HEK293T (cell line): ENCODE measurements at places on chromosomes 5 and 9.
A peak's percentile ranks its signal among the peaks of the same experiment; 100 is the strongest.

GRCh38 chr5:111673891-111674626 lies 82.9 kb downstream of the NREP start:
- no peak for DNase-seq

- no peak for DNase-seq
These were observed 43.4 kb upstream of the NR4A3 start for GRCh38 chr9:99778308-99778707.

DNA sequence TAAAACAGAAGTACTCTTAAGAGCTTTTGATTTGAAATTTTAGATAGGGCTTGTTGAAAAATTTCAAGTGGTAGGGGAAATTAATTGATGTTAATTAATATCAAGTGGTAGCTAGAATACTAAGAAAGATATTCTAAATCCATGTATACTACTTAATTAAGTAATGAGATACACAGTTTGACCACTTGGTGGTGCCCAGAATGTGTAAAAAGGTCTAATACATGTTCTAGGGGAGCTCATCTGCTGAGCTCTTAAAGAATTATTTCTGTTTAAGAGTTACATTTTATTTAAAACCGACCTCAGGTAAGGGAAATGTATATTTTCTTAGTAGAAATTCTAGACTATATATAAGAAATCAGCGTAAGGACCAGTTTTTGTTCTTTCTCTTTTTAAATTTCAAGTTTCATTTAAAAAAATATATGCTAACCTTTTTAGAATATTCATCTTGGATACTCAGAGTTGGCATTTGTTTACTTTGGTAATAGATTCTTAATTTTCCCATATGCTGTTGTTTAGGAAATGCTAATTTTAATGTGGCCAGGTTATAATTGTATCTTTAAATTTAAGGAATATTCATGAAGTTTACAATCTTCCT lies 61.5 kb downstream of the LNPEP start:
- peak; percentile 17 for DNase-seq

GRCh38 chr5:100779669-100780375 lies 123.3 kb downstream of the ST8SIA4 start:
- no peak for DNase-seq

DNA sequence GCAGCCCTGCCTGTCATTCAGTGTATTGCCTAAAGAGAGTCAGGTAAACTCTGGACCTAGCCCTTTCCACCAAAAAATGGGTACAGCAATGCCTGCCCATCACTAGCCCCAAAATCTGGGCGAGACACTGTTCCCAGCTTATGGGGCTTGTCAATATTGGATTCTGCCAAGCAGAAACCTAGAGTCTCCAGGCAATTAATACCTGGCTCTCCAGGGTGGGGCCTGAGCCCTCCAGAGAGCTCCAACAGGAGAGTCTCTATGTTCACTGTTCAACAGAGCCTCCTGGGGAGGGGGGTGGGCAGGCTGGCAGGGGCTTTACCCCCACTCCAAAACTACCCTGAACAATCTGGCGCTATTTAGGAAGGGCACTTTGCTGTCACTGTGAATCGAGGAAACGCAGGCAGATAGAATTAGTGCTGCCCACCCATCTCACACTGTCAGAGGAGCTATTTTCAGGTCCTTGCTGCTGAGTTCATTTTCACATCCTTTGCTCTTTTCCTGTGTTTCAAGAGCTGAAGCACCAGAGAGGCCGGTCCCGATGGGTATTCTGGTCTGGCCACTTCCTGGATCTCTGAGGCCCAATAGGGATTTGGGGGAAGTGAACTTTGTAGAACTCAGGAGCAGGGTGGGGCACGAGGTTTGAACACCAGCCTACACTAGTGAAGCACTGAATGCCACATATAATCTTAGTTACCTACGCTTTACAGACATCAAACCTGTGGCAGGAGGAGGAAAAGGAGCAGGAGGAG lies 121.8 kb downstream of the C5orf15 start:
- DNase-seq = no peak

DNA sequence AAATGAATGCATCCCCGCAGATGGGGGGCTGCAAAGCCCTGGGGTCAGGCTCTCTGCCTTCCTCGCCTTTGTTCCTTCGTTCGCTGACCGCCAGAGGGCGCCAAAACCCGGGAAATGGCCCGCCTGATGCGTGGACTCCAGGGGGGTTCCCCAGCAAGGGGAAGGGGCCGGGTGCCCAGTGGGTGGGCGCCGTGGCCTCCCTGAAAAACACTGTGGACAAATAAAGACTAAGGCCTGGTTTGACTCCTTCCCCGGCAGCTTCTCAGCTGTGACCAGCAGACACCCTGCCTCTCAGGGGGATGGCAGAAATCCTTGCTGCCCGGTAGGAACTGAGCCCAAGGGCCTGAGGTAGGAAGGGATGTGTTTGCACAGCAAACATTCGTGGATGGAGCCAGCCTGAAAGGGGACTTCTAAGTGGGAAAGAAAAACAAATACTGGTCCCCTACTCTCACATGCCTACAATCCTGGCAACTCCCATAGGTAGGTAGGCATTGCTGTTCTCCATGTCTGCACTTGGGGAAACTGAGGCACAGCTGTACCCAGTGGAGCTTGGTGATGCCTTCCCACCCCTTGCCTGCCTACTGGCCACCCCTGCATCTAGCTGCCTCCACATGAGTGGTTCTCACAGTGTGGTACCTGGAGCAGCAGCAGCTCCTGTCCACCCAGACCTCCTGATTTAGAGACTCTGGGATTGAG lies 57.7 kb downstream of the DUSP1 start:
- peak; percentile 78 for DNase-seq

DNA sequence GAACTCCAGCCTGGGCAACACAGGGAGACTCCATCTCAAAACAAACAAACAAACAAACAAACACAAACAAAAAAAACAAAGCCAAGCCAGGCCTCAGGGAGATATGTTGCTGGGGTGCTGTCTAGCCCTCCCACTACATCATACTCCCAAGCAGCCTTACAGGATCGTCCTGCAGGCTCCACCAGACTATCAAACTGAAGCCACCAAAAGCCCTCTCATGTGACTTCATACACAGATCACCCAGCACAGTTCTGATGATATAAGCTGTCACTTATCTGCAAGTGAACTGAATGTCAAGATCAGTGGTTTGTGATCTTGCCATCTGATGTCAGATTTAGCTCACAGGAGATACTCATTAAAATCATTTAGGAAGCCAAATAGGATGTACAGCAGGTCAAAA lies 43.3 kb downstream of the WDR41 start:
- DNase-seq = no peak

GRCh38 chr9:95494022-95494415 lies 22.8 kb downstream of the PTCH1 start:
- DNase-seq = no peak

DNA sequence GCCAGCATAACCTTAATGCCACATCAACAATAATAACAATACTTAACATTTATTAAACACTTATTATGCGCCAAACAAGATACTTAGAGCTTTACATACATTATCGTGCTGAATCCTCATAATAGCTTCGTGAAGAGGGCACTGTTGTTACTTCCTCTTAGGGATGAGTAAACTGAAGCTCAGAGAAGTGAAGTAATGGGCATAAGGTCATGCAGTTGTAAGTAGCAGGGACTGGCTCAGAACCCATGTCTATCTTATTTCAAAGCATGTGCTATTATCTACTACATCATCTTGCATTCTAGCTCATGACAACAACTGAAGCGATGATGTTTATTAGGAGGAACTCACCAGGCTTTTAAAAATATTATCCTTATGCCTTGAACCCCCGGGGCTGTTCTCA lies 34.9 kb upstream of the PPP3R2 start:
- no peak for DNase-seq

- no peak for DNase-seq
These were observed 147.5 kb upstream of the PIK3R1 start for GRCh38 chr5:68067976-68068603.

DNA sequence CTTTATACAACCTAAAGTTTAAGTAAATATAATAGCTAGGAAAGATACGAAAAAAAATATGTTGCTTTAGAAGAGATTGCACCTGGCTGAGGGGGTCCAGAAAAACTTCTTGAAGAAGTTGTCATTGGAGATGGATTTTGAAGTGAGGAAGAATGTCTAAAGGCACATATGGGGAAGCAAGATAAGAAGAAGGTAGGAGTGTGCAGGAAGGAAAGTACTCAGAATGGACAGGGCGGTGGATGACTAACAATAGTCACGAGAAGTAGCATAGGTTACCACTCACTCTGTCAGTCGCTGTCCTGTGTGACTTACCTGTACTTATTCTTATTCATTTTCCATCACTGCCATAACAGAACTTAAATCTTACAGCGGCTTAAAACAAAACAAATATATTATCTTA lies 251.6 kb downstream of the GRIA1 start:
- no peak for DNase-seq

DNA sequence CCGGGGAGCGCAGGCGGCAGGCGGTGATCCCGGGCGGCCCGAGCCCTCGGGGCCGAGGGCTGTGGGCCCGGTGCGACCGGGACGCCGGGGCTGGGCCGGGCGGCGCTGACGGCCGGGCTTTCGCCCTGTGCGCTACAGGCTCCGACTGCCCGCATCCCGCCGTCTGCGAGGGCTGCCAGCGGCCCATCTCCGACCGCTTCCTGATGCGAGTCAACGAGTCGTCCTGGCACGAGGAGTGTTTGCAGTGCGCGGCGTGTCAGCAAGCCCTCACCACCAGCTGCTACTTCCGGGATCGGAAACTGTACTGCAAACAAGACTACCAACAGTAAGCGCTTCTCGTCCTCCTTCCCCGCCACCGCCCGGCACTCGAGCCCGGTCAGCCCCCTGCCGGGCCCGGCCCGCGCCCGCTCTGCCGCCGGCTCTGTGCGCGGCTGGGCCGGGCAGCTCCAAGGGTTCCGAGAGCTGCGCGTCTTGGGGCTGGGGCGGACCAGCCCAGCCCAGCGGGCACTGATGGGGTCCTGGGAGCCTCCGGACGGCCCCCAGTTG lies 1.6 kb downstream of the LMX1B start:
- no peak for DNase-seq

- no peak for DNase-seq
These were observed 12.7 kb downstream of the RLN1 start for GRCh38 chr9:5326893-5327548.

GRCh38 chr5:143678148-143678905 lies 133.6 kb upstream of the HMHB1 start:
- DNase-seq = no peak

GRCh38 chr9:98809311-98810101 lies 2.0 kb downstream of the GALNT12 start:
- DNase-seq = no peak

- DNase-seq = no peak
These were observed 567.4 kb downstream of the PRR16 start for GRCh38 chr5:121031491-121031890.

DNA sequence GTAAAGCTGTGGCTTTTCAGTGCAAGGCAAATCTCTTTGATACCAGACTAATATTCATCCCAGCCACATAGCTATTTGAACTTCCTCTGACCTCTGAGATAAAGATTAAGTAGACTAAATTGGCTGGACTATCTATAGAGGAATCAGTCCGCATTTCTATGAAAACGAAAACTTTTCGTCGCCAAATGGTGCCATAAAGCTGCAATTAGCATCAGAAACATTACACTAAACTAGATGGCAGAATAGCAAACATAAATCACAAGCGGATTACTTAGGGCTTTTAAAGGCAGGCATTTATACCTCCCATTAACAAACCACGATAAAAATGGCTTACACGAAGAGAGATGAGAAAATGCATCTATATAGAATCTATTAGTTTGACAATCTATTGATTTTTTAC lies 1009.7 kb upstream of the CDH6 start:
- DNase-seq = no peak

DNA sequence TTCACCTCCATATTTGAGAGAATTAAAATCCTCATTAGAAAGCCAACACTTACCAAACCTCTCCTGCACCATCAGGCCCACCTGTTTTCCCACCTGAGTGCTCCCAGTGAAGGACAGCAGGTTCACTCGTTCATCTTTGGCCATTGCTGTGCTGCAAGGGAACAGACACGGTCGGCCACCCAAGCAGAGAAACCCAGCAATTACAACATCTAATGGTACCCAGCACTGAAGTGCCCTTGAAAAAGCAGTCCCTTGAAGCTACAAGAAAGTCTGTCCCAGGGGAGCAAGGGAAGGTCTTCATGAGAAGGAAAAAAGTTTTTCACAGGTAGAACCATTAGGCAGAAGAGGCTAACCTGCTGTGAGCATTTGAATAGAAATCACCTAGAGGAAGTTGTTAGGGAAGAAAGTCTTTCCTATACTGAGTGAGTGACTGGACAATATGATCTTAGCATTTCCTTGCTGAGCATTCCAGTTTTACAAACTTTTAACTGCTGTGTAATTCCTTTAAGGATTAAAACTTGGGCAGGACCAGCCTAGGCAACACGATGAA lies 26.7 kb downstream of the ALDH7A1 start:
- no peak for DNase-seq

GRCh38 chr5:34706084-34706483 lies 50.0 kb downstream of the RAI14 start:
- no peak for DNase-seq

- no peak for DNase-seq
These were observed 141.7 kb downstream of the MYO10 start for GRCh38 chr5:16794269-16794913.

GRCh38 chr5:140673187-140673976 lies at the start of gene DND1:
Gene DND1, minus strand, starts transcription at chr5:140673576. Its CDS starts 34 bp downstream, at chr5:140673542.
- DNase-seq = no peak

- no peak for DNase-seq
These were observed 463.5 kb upstream of the RGMB start for GRCh38 chr5:98309785-98310598.

DNA sequence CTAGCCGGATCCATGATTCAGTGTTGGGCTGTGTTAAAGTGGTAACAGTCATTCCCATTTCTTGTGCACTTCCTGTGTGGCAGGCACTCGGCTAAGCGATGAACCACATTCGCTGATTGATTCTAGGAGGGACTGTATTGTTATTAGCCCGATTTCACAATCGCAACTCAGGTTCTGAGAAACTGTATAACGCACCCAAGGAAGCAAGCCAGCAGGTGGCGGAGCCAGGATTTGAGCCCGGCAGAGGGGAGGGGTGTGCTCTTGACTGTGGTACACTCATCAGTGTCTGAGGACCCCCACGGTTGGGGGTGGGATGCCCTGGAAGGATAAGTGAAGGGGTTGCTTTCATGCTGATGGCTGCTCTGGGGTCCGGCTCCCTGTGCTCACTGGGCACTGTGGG lies 34.7 kb downstream of the LRSAM1 start:
- DNase-seq = no peak

- no peak for DNase-seq
These were observed 305.0 kb upstream of the IRX4 start for GRCh38 chr5:2187687-2188086.

GRCh38 chr9:131236761-131237160 lies 39.5 kb downstream of the FAM78A start:
- DNase-seq = no peak

GRCh38 chr5:112929336-112930081 lies 7.5 kb upstream of the REEP5 start:
- DNase-seq = no peak

GRCh38 chr5:3598769-3599211 lies 3.2 kb downstream of the IRX1 start:
- DNase-seq = no peak

- DNase-seq = no peak
These were observed 72.7 kb upstream of the FCN2 start for GRCh38 chr9:134807716-134808446.

DNA sequence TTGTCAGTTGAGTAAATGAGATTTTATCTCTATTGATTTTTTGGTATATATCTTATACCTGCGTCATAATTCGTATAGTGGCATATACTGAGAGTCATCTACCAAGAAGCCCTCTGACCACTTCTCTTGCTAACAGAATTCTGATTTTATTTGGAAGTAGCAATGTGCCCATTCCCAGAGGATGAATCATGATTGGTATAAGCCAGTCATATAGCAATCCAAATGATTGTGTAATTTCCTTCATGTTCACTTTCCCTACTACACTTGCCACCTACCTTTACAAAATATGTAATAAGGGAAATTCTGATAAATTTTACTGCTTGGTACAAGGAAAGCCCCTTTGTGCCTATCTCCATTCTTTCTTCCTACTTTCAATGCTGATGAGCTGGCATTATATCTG lies 16.1 kb upstream of the ZNF462 start:
- no peak for DNase-seq
